ENCODE measurements at places on chromosomes 5 and 9.

DNA sequence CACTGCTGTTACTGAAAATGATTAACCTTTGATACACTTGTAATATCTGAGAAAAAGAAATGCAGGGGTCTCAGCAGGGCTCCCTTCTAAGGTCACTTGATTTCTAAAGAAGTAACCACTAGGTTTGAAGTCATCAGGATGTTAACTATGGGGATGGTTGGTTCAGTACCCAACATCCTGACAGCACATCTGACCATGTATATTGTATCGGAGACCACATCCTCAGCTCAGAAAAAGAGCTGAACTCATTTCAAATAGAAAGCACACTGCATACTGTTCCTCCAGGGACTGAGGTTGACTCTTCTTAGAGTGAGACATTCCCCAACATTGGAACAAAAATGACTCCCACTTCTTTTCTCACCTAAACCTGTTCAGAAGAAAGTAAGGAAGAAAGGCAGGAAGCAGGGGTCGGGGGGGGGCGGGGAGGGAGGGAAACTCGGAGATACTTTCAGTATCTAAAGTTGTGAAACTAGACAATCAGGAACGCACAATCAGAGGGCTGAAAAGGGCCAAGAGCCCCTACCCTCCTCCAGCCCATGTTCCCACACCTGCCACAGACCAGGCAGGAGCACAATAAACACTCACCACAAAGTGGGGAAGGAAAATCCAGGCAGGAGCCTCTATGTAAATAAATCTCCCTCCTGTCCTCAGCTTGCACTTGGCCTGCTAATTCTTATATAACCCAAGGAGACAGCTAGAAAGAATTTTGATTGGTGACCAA, 730 bp upstream of the GZMA start:
- DNase-seq, result no peak

- DNase-seq, result no peak
Observed at GRCh38 chr9:133785753-133786370, 47.7 kb upstream of the SARDH start.

GRCh38 chr9:133564451-133565116, 30.1 kb downstream of the ADAMTSL2 start:
- no peak for DNase-seq

DNA sequence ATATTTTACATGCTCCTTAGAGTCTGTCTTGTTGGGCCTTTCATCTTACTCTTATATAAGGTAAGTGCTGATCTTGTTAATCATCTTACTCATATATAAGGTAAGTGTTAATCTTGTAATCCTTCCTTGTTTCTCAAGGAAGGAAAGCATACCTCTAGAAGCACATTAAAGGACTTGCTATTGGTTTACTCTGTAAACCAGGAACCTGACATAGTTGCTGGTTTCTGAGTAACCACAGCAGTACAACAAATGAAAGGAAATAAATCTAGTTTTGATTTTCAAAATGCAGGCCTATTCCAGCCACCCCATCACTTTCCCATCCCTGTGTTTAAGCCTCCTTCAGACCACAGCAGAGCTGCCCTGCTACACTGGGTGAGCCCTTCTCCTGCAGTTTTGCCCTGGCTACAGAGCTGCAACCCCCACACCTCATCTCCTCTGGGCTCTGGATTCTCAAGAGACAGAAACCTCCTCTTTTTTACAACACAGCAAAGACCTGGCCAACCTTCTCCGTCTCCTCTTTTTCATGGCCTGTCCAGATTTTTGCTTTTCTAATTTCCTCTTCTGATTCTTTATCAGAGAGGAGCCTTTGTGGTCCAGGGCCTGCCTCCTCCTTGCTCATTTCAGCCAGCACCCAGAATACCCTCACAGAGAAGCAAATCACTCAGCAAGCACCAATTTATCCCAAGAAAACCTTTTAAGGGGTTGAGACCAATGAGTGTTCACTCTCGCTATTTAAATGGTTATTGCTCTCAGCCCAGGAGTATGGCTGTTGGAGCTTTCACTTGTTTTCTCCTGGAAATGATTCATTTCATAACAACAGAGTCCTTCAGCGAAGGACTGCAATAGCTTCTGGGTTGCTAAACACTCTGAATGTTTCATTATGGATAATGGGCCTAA, 103.2 kb downstream of the FSTL4 start:
- no peak for DNase-seq

DNA sequence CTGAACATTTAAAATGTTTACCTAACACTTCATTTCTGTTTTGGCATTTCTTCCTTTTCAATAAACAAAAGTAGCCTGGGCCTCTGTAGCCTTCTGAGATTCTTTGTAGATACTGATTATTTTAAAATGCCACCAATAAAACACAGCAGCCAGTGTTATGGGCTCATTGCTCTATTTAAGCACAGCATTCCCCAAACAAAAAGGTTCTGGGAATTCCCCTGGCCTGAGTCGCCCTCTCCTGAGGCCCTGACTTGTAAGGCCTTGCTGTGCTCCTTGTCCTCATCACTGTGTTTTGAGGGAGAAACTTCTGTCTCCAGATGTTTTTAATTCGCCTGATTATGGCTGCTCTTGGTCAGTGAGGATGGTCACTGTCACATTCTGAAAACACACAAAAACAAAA, 33.0 kb upstream of the CTXN3 start:
- no peak for DNase-seq

GRCh38 chr9:72875221-72875620, 77.6 kb downstream of the ALDH1A1 start:
- DNase-seq, result no peak

- no peak for DNase-seq
Observed at GRCh38 chr9:68711281-68711680, 6.2 kb downstream of the PIP5K1B start.

DNA sequence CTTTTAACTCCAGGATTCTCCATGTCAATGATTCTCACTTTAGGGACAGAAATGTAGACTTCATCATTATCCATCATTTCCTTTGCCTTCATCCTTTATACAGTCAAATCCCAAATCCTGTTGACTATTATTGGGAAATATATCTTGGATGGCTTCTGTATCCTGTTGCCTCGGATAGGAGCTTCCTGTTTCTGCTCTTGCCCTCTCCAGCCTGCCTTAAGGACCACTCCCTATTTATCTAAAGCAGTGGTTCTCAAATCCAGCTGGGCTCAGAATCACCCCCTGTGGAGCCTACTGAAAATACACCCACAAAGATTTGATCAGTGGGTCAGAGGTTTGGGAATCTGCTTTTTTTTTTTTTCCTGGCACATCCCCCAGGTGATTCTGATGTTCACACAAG, 8.5 kb downstream of the AFAP1L1 start:
- no peak for DNase-seq

GRCh38 chr9:21102305-21102704, 24.6 kb upstream of the IFNB1 start:
- no peak for DNase-seq

GRCh38 chr5:138692370-138692769, 60.9 kb upstream of the CTNNA1 start:
- DNase-seq, result no peak

DNA sequence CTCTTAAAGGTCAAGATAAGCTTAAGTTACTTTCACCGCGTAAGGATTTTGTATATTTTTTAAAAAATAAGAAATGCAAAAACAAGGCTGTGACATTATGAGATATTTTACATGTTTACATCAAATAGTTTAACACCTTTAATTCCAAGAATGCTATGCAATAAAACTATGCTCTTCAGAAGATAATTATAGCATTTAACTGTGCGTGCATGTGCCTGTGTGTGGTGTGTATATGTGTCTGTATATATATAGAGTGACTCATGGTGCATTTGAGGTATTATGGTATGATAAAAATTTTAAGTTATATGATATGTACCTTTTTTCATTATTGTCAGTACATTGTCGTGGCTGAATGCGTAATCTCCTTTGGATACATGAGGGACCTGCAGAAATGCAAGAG, 539.3 kb downstream of the PDE4D start:
- DNase-seq, result no peak

DNA sequence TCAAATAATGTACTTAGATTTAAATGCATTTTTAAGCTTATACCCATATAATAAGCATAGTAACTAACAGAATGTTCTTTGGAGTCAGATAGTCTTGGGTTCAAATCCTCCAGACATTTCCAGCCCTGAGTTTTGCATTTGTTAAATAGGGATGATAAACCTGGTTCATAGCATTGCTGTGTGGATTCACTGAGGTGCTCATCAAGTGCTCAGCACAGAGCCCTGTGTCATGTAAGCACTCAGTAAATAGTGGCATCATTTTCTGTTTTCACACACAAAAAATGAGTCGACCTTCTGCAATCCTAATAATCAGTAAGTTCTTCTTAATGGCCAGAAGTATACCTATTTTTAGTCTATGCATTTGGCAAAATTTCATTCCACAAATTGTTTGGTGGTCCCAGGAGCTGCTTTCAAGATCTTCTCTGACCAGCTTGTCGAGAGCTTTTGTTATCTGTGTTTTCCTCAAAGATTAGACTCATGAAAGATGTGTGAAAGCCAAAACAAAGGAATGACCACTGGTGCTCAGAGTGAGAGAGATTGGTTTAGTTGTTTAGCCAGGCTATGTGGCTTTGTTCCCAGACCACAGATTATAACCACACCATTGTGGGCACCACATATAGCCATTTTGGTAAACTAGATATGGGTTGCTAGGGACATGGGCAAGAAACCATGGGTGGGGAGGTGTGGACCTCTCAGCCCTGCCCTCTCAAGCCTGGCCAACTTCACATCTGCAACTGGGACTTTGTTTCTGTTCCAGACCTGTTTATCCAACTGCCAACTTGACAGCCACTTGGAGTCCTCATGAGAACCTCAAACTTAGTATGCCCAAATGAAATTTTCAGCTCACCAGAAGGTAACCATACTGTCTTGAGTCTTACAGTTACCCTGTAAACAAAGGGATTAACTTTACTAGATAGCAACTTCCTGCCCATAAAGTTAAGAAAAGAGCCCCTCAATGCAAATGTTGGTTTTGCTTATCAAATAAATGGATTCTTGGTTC, 45.0 kb downstream of the DOCK8 start:
- no peak for DNase-seq

- DNase-seq, result no peak
Observed at GRCh38 chr5:56095579-56096102, 100.9 kb upstream of the IL6ST start.

DNA sequence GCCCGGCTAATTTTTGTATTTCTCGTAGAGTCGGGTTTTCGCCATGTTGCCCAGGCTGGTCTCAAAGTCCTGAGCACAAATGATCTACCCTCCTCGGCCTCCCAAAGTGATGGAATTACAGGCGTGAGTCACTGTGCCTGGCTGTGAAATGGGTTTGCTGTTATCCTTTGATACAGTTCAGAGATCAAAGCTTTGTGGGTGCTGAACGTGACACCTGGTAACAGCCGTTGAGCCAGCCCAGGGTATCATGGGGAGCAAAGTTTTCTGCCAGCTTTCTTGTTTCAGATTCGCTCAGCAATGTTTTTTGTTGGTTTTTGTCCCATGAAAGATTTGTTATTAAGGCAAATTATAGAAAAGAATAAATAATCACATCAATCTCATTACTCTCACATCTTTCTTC, 68.9 kb upstream of the LPAR1 start:
- DNase-seq, result no peak

DNA sequence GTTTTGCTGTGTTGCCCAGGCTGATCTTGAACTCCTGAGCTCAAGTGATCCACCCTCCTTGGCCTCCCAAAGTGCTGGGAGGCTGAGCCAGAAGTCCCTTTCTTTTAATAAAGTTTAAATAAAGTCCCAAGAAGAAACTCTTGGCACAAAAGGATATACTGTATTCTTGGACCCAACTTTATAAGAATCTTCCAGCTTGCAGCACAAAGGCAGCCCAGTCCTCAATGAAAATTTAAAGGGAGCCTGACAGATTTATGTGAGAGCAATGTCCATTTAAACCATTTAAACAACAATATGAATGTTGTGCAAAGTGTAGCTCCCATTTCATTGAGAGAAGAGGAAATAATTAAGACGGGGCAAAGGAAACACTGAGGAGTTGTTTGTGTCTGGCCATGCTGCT, 217.0 kb downstream of the DOCK8 start:
- no peak for DNase-seq

DNA sequence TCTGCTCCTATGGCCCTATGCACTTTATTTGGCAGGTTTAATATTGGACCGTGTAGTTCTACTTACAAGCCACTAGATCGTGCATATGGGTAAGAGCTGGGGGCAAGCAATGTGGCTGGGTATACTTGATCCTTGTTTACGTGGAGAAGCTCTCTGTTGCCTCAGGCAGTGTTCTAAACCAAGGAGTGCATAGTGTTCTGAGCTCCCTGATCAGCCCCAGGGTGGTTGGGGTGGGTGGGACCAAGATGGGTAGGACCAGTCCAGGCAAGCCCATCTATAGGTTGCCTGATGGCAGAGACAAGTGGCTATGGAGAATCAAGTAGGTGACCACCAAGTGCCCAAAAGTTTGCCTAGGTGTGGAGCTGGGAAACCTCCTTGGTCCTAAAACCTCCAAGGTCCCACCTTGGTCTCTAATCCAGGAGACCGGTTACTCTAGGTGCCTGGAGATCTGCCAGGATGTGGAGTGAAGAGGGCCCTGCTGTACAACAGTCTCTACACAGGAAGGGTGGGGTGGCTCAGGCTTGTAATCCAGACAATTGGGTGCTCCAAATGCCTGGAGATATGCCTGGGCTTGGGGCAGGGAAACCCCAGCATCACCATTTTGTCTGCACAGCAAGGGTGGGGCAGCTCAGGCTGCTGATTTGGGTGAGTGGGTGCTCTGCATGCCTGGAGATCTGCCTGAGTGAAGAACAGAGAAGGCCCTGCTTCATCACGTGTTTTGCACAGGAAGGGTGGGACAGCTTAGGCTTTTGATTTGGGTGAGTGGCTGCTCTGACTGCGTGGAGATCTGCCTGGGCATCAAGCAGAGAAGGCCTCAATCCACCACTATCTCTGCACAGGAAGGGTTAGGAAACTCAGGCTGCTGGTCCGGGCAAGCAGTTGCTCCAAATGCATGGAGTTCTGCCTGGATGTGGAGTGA, 659.8 kb downstream of the TLE4 start:
- DNase-seq, result no peak
